Activated naive CD8-positive, alpha-beta T cell treated with anti-CD3 and anti-CD28 coated beads, Interleukin-2, amount 50 U/mL, for 24 hours (primary cell): ENCODE measurements at places on chromosomes 11 and 22.

GRCh38 chr11:126113515-126113957 lies 50.9 kb upstream of the CDON start:
- DNase-seq, result no peak

GRCh38 chr11:46463701-46464421 lies 72.3 kb upstream of the CHRM4 start:
- DNase-seq, result no peak

- DNase-seq, result peak; percentile 66
Observed at GRCh38 chr11:116499396-116500003, 273.3 kb downstream of the BUD13 start.

DNA sequence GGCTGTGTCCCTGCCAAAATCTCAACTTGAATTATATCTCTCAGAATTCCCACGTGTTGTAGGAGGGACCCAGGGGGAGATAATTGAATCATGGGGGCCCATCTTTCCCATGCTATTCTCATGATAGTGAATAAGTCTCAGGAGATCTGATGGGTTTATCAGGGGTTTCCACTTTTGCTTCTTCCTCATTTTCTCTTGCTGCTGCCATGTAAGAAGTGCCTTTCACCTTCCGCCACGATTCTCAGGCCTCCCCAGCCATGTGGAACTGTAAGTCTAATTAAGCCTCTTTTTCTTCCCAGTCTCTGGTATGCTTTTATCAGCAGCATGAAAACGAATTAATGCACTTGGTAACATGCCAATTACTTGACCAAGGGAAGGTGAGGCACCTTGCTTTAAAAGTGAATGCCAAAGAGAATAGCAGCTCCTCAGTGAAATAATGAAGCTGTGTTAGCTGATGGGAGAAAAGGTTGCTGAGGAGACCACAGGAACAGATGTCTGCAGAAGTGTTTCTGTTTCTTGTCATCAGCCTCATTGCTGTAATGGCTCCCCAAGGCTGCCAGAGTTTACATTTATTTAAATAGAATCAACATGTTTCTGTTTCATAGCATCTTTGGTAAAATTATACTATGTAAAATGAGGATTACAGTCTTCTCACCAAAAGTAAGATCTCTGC lies 89.0 kb upstream of the CD44 start:
- DNase-seq, result no peak

- DNase-seq, result no peak
Observed at GRCh38 chr11:17552392-17553248, 5.6 kb downstream of the OTOG start.

GRCh38 chr11:125519256-125519655 lies 23.2 kb upstream of the FEZ1 start:
- DNase-seq, result no peak

- no peak for DNase-seq
Observed at GRCh38 chr11:57175478-57175877, 6.3 kb upstream of the LRRC55 start.

DNA sequence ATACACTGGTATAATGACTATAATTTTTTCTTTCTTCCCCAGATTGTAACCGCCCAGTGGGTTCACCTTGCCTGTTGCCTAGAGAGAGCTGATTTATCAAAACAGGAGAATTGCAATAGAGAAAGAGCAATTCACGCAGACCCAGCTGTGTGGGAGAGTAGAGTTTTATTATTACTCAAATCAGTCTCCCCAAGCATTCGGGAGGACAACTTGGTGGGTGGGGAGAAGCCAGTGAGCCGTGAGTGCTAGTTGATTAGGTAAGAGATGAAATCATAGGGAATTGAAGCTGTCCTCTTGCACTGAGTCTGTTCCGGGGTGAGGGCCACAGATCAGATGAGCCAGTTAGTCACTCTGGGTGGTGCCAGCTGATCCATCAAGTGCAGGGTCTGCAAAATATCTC lies 73.2 kb downstream of the SLC35F2 start:
- DNase-seq, result peak; percentile 8
